Renal cortex interstitium (tissue), 15 donors: ENCODE measurements at places on chromosomes 1 and 21.
A peak's percentile ranks its signal among the peaks of the same experiment; 100 is the strongest.

DNA sequence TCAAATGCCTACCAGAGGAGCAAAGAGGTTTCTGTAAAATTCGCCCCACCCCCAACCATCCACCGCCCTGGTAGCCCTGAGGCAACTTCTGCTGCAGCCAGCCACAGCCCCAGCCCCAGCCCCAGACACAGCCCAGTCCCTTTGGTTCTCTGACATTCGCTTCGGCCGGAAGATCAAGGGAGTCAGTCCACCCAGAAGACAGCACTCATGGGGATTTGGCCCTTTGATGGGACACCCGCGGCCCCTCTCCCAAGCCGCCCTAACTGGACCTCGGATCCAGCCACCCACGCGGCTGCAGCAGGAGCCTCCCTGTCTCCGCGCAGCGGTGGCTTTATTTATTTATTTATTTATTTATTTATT, 3881.0 kb downstream of the SRGAP2C start:
- DNase-seq, result no peak

DNA sequence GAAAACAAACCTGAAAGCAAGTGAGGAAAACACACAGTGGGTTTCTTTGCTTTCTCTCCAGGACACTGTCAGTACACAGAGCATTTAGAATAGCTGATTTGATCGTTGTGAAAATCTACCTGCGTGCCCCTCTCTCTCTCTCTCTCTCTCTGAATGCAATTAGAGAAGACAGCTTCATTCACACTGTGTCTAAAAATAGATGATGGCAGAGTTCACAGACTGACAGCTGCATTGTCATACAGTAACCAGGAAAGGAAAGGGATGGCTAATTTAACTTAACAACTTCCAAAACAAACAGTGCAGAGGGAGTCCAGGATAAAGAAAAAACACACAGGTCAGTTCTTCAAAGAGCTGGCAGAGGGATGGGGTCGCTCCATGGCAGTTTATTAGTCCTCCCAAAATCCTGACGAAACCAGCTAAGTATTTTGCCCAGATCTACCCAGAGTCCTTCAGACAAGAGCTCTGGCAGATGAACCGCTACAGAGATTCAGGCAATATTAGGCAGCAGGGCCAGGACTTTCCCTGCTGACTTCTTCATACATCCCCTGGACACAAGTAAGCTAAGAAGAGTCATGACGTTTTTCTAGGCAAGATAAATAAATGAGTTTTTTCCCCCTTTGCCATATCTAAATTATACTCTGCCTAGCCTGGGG, 58.9 kb downstream of the WLS start:
- DNase-seq, result peak; percentile 61

DNA sequence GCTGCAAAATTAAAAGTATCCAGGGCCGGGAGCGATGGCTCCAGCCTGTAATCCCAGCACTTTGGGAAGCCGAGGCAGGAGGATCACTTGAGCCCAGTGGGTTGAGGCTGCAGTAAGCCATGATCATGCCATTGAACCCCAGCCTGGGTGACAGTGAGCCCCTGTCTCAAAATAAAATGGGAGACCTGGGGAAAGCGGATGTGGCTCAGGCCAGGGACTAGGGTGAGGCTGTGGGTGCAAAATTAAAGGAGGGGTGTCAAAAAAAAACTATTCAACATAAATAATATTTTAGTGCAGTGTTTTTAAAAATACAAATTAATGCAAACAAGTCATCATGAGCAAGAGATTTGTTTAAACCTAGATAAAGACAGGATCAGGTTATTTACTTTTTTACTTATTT, 100.1 kb upstream of the SLC45A1 start:
- no peak for DNase-seq

DNA sequence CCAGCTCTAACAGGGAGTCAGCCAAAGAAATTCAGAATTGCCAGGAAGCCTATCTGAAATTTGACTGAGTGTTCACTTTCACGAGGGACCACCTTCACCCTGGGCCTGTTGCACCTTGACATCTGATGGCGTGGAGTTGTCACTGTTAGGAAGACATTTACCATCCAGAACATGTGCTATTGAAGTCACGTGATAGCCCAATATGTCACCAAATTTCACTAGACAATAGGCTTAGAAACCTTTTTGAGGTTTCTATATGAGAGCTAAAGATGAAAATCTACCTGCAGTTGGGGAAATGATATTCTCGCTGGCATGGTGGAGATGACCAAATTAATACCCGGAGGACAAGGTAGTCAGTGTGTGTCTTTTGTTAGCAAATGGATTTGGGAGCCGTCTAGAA, 102.7 kb downstream of the HUNK start:
- DNase-seq, result no peak

DNA sequence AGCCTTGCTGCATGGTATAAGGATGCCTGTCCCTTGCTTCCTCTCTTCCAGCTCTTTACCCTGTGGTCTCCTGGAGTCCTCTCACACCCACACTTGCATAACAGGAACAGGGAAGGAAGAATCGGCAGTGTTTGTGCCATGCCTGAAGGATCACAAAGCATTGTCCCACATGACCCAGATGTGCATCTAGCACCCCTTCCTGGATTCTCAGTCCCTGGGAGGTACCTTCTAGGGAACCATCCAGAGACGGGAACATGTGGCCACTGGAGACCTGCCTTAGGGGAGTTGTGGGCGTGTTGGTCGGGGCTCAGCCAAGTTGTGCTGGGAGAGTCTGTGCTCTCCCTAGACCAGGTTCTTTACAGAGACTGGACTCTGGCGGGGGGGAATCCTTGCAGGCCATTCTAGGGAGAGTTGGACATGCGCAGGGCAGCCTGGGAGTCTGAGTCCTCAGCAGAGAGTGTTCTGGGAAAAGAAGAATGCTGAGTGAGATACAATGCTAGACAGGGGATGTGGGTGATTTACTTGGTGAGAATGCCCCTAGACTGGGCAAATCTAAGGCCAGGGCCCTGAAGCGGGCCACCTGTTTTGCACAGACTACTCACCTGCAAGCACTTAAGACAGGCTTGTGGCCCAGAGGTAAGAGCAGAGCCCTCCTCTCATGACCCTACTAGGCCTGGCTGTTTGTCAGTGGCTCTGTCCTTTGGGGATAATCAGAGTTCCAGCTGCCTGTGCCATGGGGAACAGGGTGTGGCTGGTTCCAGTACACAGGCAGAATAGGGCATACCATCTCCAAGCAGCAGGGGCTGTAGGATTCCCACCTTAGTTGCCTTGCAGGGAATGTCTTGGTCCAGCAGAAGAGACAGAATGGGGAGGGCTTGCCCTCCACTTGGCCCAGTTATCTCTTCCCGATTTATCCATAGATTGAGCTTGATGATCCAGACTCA, 89.8 kb downstream of the MAN1C1 start:
- DNase-seq, result no peak

DNA sequence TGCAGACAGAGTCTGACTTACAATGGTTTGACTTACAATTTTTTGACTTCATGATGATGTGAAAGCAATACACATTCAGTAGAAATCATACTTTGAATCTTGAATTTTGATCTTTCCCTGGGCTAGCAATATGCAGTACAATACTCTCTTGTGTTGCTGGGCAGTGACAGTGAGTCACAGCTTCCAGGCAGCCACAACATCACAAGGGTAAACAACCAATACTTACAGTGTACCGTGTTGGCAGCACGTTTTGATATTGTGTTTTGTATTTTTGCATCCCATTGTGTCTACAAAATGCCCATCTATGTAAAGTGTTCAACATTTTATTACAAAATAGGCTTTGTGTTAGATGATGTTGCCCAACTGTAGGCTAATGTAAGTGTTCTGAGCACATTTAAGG, 150.9 kb downstream of the NTMT2 start:
- no peak for DNase-seq

GRCh38 chr1:201357211-201357610, 20.3 kb downstream of the TNNT2 start:
- no peak for DNase-seq

GRCh38 chr1:111294390-111294789, 3.7 kb downstream of the CHIA start:
- no peak for DNase-seq

- no peak for DNase-seq
These were observed 51.3 kb downstream of the PTGS2 start for GRCh38 chr1:186628910-186629309.

DNA sequence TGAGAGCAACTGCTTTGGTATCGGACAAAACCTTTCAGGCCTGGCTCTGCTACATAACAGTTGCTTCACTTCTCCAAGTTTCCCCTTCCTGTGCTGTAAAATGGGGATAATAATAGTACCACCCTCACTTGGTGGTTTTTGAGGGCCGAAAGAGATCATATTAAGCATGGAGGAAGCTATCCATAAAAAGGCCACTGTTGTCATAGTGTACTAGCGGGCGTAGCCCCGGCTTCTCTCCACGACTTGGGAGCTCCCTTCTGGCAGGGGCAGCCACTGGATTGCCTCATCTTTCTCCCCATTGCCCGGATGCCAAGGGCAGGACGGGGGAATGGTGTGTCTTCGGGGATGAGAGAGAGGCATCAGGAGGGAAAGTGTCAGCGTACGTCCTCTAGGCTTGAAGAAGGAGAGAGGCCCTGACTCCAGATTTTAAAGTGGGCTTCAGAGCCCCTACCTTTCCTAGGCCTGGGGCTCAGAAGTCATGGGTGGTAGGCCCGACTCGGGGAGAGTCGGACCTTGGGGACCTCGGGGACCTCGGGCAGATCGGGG, 548 bp upstream of the MFSD2A start:
- no peak for DNase-seq

DNA sequence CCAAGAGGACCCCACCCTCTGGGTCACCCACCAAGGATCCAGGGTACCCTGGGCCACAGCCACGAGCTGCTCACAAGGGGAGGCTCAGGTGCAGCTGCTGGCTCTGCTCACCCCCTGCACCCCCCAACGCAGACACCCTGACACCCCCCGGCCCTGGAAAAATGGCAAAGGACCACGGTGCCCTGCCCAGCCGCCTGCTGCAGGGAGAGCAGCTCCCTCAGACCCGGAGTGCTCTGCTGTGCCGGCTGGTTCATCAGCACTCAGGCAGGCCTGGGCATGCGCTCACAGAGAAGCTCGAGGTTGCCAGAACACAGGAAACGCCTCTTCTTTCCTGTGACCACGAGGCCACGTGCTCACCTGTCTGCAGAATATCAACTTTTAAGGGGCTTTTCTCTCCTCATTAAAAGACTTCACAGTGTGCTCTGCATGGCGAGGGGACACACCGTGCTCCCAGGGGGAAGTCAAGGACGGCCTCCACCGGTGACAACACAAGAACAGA, 4.3 kb upstream of the C1QTNF12 start:
- DNase-seq, result no peak

DNA sequence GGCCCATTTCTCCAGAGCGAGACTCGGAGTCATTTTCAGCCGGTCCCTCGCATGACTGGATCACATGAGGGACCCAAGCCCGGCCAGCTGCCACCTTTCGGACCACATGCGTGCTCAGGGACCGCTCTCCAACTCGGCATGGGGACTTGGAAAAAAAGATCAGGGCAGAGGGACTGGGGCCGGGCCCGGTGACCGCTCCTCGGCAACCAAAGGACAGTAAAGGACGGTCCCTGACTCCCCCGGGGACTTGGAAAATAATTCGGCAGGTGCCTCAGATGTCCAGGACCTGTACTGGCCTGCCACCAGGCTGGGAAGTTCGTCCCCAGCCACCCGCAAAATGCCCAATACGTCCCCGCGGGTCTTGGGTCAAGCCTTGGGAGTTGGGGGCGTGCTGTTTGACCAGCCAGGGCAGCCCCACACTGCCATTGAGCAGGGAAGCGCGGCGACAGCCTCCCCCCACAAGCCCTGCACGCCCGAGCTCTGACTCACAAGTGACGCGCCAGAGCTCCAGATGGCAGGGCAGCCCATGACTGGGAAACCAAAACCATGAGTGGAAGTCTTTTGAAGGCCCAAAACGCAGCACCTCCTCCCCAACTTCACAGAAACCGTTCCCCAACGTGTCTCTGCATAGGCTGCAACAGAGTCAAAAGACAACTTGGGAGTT, 134.5 kb downstream of the LIPI start:
- no peak for DNase-seq

DNA sequence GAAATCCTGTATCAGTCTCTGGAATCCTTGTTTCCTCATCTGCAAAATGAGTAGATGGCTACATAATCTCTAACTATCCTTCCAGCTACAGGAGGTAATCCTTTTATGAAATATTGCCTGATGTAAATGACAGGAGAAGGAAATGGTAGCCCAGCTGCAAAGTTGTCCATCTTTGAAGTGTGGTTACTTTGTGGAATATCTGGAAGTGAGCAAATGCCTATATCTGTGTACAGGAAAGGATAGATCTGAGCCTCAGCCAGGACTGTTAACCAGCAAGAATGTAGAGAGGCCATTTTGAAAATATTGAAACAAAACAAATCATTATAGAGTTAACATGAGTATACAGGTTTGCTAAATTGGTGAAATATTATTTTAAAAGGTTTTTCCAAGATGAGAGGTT, 74.8 kb upstream of the BMP8A start:
- DNase-seq, result no peak

DNA sequence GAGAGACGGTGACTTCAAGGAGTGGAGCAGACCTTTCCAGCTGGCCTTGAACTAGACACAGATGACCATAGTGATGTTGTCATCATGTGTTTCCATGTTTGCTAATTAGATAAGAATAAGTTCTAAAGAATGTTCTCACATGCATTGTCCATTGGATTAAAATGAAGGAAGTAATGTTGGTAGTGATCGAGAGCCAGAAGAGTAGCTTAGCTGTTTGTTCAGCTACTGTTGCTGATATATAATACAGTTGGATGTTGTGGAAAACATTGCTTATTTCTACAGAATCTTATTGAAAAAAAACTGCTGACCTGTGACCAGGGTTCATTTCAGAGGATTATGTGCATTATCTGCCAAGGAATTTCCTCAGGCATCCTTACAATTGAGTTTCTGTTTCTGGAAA, 249.1 kb upstream of the POGK start:
- no peak for DNase-seq

- DNase-seq, result no peak
These were observed 48.3 kb downstream of the ECE1 start for GRCh38 chr1:21241771-21242581.
